Ovary (tissue), 10 donors: ENCODE measurements at places on chromosomes 2 and 18. TPM values are rescaled to one million over a fixed set of nuclear protein-coding genes. Genes with fewer than 3 reads are reported as not detected.

DNA sequence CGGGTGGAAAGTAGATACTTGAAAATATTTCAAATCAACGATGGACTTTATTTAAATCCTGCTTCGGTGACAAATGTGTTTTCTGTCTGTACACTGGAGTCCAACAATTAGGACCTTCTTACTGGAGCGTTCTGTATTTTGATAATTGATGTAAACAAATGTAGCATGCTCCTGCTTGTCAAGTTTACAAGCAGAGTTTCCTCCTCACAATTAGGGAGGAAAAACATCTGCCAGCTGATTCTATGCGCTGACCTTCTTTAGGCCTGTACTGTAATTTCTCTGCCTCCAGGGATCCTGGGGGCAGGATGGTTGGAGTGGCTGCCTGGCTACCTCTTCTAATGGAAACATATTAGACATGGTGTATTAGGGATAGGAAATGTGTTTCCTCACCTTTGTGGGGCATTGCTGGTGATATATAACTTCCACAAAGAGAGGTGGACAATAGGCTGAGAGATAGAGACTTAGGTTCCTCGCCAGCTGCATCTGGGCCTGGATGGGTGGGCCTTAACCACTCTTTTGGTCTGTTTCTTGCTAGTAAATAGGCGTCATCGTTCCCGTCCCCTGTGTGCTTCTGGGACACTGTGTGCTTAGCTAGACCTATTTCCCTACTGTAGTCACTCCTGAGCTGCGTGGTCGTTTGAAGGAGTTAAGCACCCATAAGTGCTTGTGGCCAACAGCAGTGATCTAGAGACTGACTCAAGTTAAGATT, 19.3 kb downstream of the GATA6 start:
- no peak overlapping the region for H3K4me3 ChIP-seq
- H3K36me3 ChIP-seq = no peaks in the 10 kb centered on the region
- peak overlapping the region; percentile 24 for H3K27ac ChIP-seq

CRYGD gene
- polyA plus RNA-seq = 2.3 TPM

DNA sequence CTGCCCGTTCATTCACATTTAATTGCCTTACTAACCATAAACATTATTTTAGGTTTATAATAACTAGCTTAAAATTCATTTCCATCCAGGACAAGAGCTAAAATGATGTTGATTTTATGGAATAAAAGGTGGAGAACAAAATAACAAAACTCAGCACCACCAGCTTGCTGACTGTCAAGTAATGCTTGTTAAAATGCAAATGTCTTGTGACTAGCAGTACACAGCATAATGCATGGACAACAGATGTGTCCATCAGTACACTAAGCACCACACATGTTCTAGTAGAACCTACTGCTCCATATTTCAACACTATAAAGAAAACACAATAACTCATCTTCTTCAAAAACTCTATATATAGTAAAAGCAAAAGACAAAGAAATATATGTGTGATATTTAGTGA, 224.7 kb upstream of the SMAD7 start:
- H3K27me3 ChIP-seq = no peaks in the 10 kb centered on the region
- no peak for DNase-seq
- no peaks in the 10 kb centered on the region for H3K36me3 ChIP-seq
- H3K4me1 ChIP-seq = peaks cover 4% of the 10 kb centered on the region
- no peak overlapping the region for H3K4me3 ChIP-seq

EFR3B gene
- polyA plus RNA-seq = 0.45 TPM

DNA sequence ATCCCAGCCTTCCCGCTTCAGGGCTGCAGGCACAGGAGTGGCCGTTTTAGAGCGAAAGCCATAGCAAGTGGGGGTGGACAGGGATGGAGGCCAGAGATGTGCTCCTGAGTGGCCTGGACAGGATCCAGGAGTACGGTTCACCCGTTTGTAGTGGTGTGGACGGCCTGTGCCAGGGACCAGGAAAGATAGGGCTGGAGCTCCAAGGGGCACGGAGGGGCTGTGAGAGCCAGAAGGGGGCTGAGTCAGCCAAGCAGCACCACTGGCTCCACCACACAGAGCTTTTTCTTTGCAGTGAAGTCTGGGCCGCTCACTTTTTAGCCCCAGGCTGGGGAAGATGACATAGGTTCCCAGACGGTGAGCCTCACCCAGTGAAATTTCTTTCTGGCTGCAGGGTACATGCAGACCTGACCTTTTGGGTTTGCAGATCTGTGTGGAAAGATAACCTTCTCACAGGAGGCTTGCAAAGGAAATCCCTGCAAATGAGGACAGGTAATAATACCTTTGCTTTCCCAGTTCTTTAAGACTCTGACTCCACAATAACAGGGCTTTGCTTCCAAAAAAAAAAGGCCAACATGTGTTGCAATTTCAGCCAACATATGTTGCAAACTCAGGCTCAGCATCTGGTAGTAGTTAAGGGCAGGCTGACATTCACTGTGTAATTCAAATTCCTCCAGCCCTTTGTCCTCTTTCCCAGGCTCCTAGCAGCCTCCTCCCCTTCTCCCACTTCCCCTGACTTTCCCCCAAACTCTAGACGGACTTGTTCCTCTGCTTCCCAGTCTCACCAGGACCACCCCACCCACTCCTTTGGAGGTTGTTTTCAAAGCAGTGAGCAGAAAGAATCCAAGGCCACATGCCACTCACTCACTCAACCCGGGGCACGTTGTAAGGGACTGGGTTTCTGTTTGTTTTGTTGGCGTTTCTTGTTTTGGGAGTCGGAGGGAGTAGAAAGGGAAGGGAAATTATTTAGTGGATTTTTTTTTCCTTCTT, 20.3 kb upstream of the LAPTM4A start:
- peak; percentile 79 for DNase-seq
- H3K27ac ChIP-seq = no peak overlapping the region
- peak overlapping the region; percentile 11 for H3K4me3 ChIP-seq
- H3K27me3 ChIP-seq = no peaks in the 10 kb centered on the region
- no peaks in the 10 kb centered on the region for H3K36me3 ChIP-seq
- H3K4me1 ChIP-seq = peaks cover 26% of the 10 kb centered on the region

HOXD12 gene
- polyA plus RNA-seq = not detected

- H3K27me3 ChIP-seq = no peaks in the 10 kb centered on the region
- DNase-seq = no peak
Measured at GRCh38 chr2:16245481-16246054, 305.2 kb downstream of the MYCN start.

- no peaks in the 10 kb centered on the region for H3K4me1 ChIP-seq
- DNase-seq = no peak
Measured at GRCh38 chr2:141311430-141311829, 819.4 kb downstream of the LRP1B start.
